ENCODE measurements at places on chromosomes 12 and 14.

- no peak for DNase-seq
Measured at GRCh38 chr14:60212503-60213371, 36.3 kb upstream of the PPM1A start.

- no peak for DNase-seq
Measured at GRCh38 chr14:48391661-48392060, 716.3 kb upstream of the MDGA2 start.

GRCh38 chr12:106417926-106418910, 60.7 kb downstream of the POLR3B start:
- peak; percentile 70 for DNase-seq

- DNase-seq, result no peak
Measured at GRCh38 chr12:48857278-48857994, 5.5 kb upstream of the DDX23 start.

DNA sequence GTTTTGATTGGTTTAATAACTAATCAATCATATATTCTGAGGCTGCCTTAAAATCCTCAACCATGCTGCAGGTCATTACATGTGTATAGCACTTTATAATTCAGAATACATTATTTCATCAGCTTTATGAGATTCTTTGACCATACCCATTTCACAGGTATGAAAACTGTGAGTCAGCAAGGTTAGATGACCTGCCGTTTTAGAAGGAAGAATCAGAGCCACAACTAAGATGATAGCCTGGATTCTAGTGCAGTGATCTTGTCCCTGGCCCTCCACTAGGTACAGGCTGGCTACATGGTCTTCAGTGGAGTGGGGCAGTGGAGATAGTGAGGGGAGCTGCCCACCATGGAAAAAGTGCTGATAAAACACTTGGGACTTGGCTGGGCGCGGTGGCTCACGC, 154.4 kb upstream of the MAX start:
- DNase-seq, result no peak

DNA sequence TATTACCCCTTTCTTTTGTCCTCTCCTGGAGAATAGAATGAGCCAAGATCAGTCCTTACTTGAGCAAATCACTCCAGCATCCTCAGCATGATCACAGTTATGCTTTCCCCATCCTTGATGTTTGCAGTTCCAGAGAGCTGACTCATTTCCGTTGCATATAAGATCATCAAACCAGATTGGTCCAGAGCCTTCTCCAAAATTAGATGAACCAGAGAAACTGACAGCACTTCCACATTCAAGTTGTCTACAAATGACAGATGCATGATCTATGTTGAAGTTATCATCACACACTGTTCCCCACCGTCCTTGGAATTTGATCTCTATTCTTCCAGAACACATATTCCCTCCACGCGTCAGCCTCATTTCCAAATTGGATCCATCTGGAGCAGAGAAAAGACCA, 4.8 kb downstream of the CD163 start:
- peak; percentile 91 for DNase-seq

GRCh38 chr12:59736786-59737185, 141.0 kb downstream of the SLC16A7 start:
- DNase-seq, result peak; percentile 96

- DNase-seq, result no peak
Measured at GRCh38 chr12:96044943-96045290, 9.5 kb upstream of the LTA4H start.

Data from foreskin fibroblast (primary cell).